ENCODE measurements at places on chromosomes 6 and 20.

- no peak for DNase-seq
Observed at GRCh38 chr6:27468334-27468733, 4.6 kb downstream of the ZNF184 start.

GRCh38 chr20:2327620-2328555, 32.1 kb downstream of the TGM3 start:
- DNase-seq: no peak

GRCh38 chr20:1567392-1568162, 10.1 kb upstream of the SIRPD start:
- DNase-seq: peak; percentile 95

DNA sequence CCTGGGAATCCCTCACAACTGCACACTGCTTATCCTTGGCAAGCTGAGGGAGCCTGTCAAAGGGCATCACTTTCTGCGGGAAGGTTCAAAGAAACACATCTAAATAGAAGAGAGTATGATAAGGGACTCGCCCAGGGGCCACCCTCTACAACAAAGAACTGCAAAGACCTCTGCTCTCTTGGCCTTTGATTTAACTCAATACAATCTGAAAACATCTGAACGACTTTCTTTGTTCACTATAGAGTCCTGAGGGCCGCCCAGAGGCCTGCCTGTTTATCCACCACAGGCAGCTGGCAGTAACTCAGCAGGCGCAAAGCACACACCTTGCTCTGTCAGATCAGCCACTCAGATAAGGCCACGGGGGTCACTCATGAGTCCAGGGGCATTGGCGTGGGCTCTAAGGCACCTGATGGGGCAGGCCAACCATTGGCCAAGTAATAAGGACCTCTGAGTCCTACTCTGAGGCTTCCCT, 139.3 kb downstream of the UNC5CL start:
- DNase-seq: no peak

DNA sequence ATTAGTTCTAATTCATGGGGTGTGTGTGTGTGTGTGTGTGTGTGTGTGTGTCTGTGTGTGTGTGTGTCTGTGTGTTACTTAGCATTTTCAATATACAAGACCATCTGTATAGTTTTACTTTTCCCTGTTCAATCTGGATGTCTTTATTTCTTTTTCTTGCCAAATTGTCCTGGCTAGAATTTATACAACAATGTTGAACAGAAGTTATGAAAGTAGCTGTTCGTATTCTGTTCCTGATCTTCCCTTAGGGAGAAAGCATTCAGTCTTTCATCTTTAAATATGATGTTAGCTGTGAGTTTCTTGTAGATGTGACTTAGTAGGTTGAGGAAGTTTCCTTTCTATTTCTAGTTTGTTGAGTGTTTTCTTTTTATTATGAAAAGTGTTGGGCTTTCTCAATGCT, 334.7 kb upstream of the RNF24 start:
- no peak for DNase-seq

- DNase-seq: peak; percentile 65
Observed at GRCh38 chr6:4281341-4282293, 146.2 kb upstream of the ECI2 start.

GRCh38 chr6:141783585-141783984, 349.1 kb upstream of the GJE1 start:
- DNase-seq: no peak

GRCh38 chr6:29708432-29709179, 14.6 kb upstream of the HLA-F start:
- no peak for DNase-seq

- no peak for DNase-seq
Observed at GRCh38 chr6:89527634-89528033, 94.7 kb downstream of the ANKRD6 start.

GRCh38 chr20:48866936-48867335, 39.1 kb upstream of the PREX1 start:
- DNase-seq: no peak

GRCh38 chr20:7269452-7269851, 502.0 kb downstream of the BMP2 start:
- DNase-seq: no peak

DNA sequence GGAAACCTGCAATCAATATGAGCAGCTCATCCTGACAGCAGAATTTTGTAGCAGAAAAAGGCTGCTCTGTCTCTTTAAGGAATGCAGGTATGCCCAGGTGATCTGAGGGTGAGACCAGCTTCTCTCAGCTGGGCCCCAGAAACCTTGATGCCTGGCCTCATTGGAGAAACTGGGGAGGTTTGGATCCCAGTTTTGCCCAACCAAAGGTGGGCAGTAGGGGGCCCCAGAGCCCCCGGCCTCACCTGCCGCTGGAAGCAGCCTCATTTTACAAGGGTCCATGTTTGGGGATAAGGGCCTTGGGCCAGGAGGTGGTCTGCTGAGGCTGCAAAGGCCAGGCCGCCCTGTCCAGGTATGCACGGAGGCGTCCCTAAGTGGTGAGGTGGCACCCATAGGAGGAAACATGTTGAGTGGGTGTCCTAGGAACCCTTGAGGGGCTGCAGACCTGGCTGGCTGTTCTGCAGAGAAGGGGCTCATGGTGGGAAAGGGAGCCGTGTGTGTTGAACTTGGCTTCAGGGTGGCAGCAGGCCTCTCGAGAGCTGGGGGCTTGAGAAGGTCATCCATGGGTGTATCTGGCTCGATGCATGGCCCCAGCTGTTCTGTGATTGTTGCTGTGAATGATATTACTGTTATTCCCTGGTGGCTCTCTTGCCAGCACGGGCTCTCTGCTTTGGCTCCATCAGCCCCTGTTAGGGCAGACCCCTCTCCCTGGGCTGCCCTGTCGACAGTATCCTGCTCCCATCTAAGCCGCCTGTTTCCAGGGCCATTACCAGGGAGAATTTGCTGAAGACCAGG, 208.4 kb downstream of the CDH4 start:
- no peak for DNase-seq

DNA sequence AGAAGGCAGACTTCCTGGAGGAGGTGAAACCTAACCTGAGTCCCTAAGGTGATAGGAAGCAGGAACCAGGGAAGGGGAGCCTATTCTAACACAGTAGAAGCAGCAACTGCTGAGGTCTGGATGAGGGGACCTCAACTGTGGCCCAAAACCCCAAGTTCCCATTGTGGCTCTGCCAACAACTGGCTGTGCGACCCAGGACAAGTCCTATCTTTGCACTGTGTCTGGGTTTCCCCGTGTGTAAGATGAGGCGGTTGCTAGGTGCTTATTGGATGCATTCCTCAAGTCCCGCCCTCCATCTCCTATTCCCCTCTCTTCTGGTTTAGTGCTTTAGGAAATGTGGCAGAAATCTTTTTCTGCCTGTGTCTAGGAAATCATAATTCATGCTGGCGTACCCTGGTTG, 52.2 kb upstream of the TTPAL start:
- no peak for DNase-seq

DNA sequence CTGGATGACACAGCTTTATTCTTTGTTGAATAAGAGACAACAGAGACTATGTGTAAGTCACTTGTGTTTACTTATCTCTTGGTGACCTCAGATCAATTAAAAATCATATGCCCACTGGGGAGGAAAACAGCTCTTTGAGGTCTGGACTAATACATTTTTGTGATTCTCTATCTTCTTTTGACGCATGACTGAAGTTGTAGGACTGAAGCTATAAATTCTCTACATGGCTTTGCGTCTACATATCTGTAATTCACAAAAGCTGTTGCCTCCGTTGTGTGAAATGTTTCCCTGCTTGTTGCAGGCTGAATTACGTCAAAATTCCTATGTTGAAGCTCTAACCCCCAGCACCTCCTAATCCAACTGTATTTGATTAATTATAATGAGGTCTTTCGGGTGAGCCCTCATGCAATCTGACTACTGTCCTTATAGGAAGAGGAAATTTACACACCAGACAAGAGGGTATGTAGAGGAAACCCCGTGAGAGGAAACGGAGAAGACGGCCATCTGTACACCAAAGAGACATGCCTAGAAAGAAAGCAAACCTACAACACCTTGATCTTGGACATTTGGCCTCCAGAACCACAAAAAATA, 481.6 kb downstream of the PRKN start:
- DNase-seq: no peak

- no peak for DNase-seq
Observed at GRCh38 chr20:2756056-2756611, 44.3 kb downstream of the CPXM1 start.

- DNase-seq: peak; percentile 8
Observed at GRCh38 chr6:138817799-138818198, 21.9 kb downstream of the ECT2L start.

- DNase-seq: peak; percentile 44
Observed at GRCh38 chr20:9359561-9360308, 154.7 kb upstream of the LAMP5 start.

GRCh38 chr20:51532577-51533191, 9.8 kb downstream of the NFATC2 start:
- DNase-seq: no peak

- peak; percentile 32 for DNase-seq
Observed at GRCh38 chr20:22686097-22686496, 101.7 kb upstream of the FOXA2 start.

All from kidney glomerular epithelial cell (primary cell).